8988T (cell line): ENCODE measurements at places on chromosomes 4 and X.

DNA sequence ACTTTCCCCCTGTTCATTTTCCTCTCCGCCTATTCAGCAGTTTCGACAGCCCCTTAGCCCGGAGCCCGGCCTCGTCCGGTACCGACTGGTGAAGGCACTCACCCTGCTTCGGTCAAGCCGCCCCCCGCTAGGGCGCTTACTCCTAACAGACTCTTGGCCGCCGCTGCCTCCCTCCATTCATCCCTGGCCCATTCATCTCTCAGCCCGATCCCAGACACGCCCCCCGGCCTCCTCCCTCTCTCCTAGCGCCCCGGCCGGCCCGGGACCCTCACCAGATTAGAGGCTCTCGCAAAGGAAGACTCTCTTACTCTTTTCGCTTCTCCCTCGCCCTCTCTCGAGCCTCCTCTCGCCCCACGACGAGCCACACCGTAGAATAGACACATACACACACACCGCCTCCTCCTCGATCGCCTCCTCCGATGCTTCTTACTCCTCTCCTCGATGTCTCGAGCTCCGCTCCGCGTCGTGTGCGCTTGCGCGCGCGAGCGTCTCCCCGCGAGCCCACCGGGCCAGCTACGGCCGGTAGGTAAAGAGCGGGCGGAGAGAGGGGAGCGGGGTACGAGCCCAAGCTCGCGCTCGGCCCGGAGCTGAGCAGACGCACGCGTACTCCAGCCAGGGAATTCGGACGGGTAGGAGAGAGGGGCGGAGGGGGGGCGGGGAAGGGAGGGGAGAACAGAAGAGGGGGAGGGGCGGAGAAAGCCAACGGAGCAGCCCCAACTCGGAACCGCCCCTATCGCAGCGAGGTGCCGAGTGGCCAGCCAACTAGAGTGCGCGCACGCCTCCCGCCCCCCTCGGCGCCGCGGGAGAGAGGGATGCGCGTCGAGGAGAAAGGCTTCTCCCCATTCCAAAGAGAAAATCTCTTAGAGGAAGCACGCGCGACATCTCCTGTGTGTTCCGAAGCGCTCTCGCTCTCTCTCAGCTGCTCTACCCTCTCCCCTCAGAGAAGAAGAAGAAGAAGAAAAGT is at the start of gene WNK3:
Gene WNK3, minus strand, starts transcription at position 633 of the 964 bp plus-strand sequence.
- DNase-seq: no peak

DNA sequence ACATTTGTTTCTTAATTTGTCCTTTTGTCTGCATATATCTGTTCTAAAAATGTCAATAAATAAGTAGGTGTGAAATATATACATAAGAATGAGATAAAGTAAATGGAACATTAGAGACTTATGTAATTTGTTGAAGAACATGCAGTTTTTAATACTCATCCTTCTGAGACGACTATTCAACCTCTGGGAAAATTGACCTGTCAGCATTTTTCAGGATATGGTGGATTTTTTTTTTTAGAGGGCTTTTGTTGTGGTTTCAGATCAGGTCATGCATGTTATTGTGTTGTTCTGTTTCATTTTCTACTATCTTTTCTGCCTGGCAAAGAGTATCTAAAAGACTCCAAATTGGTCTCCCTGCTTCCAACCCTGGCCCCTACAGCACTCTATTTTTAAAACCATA is 97.3 kb downstream of the PCDH7 start:
- DNase-seq: no peak

DNA sequence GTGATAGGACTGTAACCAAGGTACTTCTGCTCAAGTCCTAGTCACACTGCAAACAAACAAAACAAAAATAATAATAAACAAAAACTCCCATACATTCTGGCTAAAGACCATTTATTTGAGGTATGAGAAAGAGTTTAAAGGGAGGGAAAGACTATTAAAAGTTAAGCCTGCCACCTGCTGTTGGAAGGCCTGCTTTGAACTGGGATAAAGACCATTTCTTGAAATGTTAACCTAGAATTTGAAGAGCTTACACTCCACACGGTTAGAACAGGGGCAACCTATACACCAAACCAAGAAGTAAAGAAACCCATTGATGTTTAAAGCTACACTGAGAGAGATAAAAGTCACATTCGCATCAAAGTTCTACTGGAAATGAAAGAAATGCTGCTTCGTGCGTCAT is 548.7 kb upstream of the DIPK2B start:
- DNase-seq: no peak

DNA sequence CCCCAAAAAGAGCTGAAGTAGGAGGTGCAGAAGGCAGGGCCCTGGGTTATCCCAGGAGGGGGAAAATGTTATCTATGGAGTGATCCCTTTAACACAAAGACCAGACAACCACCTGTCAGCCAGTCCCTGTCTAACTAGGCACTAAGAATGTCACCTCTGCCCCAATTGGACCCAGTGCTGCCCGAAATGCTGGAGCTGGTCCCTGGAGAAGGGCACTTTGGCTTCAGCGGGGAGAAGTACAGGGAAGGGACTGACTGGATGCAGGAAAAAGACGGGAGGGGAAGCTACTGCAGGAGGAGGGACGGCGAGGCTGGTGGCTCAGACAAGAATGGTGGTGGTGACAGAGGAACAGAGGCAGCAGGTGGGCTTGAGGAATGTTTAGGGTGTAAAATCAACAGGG is 17.3 kb downstream of the PHKA2 start:
- DNase-seq: no peak

GRCh38 chrX:15686818-15687685 is 22.4 kb upstream of the CLTRN start:
- DNase-seq: no peak

DNA sequence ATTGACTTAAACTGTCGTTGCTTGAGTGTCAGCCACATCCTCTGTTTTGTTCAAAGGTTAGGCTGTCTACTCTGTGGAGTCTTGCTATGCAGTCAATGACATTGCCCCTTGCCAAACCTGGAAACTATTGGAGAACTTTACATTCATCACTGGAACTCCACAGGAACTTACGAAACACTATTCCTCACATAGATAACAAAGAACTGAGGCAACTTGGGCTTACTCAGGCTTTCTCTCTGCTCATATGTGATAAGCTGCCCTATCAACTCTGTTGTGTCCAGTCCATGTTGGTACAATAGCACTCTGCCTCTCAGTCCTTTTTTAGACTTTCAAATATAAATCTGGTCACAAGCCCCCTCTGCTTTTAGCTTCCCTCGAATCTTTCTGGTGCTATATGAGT is 9.4 kb downstream of the NPY5R start:
- DNase-seq: no peak

DNA sequence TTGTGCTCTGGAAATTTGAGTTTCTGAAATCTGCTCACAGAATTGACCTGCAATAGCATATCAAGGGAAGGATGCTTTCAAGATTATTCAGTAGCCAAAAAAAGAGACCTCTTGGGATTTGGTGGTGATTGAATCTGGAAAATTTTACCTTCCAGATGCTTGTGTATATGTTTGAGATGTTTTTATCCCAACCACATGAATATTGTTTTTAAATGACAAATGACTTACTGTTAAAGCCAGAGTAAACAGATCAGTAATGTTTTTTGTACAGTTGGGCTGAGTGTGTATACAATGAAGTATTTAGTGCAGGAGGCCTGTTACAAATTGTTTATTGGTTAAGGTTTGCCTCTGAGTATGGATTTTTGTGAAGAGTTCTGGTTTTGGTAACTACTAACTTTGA is 126.5 kb downstream of the CBR4 start:
- no peak for DNase-seq

GRCh38 chrX:40996886-40997530 is 88.2 kb upstream of the USP9X start:
- DNase-seq: no peak

- no peak for DNase-seq
Observed at GRCh38 chrX:151268836-151269235, 92.5 kb downstream of the GPR50 start.

DNA sequence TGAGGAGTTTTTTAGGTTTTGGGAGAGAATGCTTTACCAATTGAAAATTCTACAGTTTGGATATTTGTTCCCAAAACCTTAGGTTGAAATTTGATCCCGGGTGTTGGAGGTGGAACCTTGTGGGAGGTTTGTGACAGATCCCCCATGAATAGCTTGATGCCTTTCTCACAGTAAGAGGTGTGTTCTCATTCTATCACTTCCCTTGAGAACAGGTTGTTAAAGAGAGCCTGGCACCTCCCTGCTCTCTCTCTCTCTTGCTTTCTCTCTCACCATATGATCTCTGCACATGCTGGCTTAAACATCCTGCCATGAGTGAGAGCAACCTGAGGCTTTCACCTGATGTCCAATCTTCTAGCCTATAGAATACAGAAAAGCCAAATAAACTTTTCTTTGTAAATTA is 1475.5 kb upstream of the AGA start:
- DNase-seq: no peak

GRCh38 chr4:64713256-64713840 is 304.1 kb upstream of the TECRL start:
- DNase-seq: no peak

- DNase-seq: no peak
Observed at GRCh38 chrX:27598312-27598711, 8.2 kb downstream of the DCAF8L2 start.

- no peak for DNase-seq
Observed at GRCh38 chr4:68132342-68132741, 2.7 kb upstream of the TMPRSS11F start.

DNA sequence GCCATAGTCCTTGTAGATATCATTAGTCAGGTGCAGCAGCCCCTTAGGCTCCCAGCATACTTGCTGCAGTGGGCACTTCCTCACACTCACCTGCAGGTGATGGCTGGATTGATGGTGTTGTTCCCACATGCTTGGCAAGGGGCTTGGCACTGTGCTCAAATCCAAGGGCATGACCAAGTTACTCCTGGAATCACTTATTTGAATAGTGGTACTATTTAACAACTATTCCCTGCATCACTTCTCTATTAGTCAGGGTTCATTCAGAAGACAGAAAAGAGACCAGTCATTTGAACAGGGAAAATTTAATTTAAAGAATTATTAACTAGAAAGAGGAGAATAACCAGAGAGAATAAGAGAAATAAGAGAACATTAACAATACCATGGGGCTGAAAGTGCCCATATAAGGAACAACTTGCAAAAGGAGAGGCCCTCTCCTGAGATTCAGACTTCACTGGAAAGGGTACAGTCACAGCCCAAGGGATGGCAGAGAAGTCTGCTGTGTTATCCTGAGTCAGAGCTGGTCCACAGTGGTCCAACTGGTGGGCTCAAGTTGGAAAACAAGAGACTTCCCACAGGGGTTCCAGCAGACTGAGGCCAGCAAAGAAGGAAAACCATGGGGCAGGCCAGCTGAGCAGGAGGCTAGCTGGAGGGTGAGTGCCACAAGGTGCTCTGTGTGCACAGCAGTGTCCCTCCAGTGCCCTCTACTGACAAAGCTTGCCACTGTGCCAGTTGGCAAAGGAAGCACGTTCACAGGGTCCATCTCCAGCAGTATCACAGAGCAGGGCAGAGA is 9.8 kb downstream of the SPP1 start:
- DNase-seq: peak; percentile 13

DNA sequence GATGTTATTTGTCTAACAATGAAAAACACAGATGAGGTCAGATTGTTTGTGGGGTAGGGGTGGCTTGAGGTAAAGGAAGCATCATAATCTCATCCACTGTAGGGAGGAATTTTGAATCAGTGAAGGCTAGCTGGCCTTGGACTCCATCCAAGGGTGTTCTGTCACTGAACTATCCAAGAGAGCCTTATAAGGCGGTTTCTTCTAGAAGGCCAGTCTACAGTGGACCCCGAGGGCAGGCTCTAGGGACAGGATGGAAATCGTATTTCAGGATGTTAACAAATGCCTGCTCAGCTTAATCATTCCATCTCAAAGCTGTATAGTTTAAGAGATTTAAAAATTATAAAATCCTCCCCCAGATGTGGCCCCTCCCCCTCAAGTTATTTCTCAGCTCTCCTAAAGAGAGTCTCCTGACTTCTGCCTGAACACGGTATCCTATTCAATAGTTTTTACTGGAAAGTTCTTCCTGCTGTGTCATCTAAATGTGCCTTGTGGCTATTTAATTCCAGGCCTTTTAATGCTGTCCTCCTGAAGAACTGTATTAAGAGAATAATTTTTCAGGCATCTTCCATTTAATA is 8.0 kb downstream of the IGFBP7 start:
- DNase-seq: no peak

GRCh38 chrX:134647477-134647877 is 10.8 kb downstream of the PLAC1 start:
- DNase-seq: no peak
